Caco-2 (cell line): ENCODE measurements at places on chromosomes 1 and 21. TPM values are rescaled to one million over a fixed set of nuclear protein-coding genes. Genes with fewer than 3 reads are reported as not detected.

DNA sequence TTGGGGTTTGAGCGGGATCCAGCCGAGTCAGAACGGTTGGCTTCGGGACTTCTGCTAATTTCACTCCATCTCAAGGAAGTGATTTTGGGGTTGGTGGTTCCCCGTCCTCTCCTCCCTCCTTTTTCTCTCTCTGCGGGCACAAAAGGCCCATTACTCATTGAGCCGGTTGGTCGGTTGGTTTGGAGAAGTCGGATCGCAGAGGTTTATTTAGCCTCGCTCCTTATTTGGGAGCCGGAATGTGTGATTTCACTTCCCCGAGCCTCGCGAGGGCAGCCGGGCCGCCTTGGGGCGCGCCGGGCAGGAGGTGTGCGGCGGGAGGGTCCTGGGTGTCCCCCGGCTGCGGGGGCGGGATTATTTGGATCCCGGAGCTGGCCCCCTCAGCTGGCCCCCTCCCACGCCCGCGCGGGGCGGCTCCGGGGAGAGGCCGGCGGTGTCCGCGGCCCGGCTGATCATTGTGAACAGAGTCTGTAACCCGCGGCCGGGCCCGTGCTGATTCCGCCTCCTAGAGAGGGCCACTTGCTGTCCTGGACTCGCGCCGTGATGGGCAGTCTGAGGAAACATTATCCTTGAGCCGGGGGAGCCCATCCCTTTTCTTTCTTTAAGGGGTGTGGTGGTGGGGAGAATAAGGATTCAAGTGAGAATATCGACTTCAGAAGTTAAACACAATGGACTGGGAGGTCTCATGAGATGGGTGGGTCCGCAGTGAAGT, 1.2 kb downstream of the MAPKAPK2 start:
- no peaks in the 10 kb centered on the region for H3K27me3 ChIP-seq
- H3K4me1 ChIP-seq, result peaks cover 59% of the 10 kb centered on the region
- peak overlapping the region; percentile 72 for H3K4me3 ChIP-seq
- peak; percentile 74 for DNase-seq
- H3K27ac ChIP-seq, result peak overlapping the region; percentile 70

DNA sequence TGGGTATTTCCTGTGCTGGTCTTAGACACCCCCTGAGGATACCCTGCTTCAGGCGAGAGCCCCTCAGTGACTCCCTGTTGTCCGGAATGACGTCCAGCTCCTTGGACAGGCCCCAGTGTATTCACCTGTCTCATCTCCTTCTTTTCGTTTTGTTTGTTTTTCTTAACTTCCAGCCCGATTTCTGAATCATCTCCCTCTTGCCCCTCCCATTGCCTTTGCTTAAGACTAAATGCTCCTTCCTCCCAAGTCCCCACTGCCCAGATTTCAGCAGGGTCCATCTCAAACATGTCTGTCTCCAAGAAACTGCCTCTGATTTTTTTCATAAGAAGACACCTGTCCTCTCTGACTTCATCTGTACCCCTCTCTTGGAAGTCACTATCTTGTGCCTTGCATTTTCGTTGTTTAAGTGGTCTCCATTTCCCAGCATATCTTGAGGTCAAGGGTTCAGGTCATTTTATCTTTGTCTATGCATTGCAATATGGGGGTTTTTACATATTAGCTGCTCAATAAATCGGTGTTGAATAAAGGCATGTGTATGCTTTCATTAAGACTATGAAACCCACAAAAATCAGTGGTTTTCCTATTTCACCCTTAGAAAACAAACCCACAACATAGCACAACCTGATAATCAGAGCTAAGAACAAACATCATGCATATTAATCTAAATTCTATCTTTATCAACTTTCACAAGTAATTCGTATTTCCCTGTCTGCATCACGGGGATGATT, 58.4 kb upstream of the LGALS8 start:
- peaks cover 6% of the 10 kb centered on the region; the same call in 1 of the 2 replicates for H3K4me1 ChIP-seq
- no peak overlapping the region for H3K27ac ChIP-seq
- DNase-seq, result no peak
- no peaks in the 10 kb centered on the region for H3K27me3 ChIP-seq
- no peaks in the 10 kb centered on the region for H3K36me3 ChIP-seq

DNA sequence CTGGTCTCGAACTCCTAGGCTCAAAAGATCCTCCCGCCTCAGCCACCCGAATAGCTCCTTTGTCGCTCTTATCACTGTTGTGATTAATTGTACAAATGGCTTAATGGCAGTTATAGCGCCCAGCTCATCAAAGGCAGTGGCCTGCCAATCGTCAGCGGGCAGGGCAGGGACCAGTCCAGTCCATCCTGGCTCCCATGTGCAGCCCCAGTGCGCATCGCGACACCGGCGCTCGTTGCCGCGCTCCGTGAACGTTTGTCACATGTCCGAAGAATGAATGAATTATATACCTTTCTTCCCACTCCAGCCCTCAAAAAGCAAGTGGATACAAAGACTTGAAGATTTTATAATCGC, 18.4 kb downstream of the MTX1 start:
- peaks cover 22% of the 10 kb centered on the region for H3K4me1 ChIP-seq
- no peaks in the 10 kb centered on the region for H3K27me3 ChIP-seq
- peak; percentile 67 for DNase-seq
- no peaks in the 10 kb centered on the region; the same call in 1 of the 2 replicates for H3K36me3 ChIP-seq
- H3K27ac ChIP-seq, result peak overlapping the region; percentile 80

SDE2 gene
- 16.6 and 18.6 TPM in 2 replicates for total RNA-seq

DNA sequence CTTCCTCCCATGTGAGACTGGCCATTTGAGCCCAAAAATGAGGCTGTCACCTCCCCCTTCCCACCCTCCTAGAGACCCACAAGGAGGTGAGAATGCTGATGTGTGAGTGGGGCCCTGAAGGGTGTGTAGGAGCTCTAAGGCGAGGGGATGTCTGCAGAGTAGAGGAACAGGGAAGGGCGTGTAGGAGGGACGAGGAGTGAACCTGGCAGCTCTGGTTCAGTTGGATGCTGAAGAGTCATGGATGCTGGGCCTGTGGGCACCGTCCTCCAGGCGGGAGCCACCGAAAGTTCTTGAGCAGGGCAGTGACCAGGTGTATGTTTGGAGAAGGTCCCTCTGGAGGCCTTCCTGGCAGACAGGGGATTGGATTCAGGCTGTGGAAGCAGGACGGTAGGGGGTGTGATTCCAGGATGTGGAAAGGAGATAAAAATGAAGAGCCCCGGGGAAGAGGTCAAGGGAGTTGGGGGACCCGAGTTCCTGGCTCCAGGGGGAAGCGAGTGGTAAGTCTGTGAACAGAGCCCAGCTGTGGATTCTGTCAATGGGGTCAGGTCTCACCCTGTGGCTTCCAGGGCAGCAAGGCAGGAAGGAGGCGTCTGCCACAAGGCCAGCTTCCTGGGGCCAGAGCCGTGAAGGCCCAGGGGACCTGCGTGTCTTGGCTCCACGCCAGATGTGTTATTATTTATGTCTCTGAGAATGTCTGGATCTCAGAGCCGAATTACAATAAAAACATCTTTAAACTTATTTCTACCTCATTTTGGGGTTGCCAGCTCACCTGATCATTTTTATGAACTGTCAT, 7.9 kb downstream of the SAMD11 start:
- H3K27me3 ChIP-seq, result peaks cover 2% of the 10 kb centered on the region; the same call in 1 of the 2 replicates
- H3K36me3 ChIP-seq, result no peaks in the 10 kb centered on the region
- no peak overlapping the region for H3K27ac ChIP-seq
- no peak for DNase-seq
- no peaks in the 10 kb centered on the region for H3K4me1 ChIP-seq

ADGRB2 gene
- total RNA-seq, result 1.4 and 2.2 TPM in 2 replicates

DNA sequence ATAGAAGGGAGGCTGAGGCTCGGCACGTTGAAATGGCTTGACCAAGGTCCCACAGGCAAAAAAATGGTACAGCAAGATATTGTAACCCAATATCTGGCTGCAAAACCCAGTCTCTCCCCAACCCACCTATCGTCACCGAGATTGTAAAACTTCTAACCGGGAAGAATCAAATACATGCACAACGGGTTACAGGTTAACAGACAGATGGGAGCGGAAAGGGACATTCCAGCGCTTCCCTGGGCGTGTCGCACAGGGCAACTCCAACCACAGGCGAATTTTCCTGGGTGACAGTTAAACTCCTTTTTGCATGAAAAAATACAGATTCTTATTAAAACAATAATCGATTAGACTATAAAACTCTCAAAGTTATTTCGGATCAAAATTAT, 31.8 kb upstream of the JUN start:
- H3K27ac ChIP-seq, result peak overlapping the region; percentile 73
- no peaks in the 10 kb centered on the region for H3K36me3 ChIP-seq
- DNase-seq, result peak; percentile 59
- no peaks in the 10 kb centered on the region for H3K27me3 ChIP-seq
- H3K4me3 ChIP-seq, result peak overlapping the region; percentile 55

UTS2 gene
- 10.8 and 15.0 TPM in 2 replicates for total RNA-seq

GBP1 gene
- total RNA-seq, result 0.36 and 0.51 TPM in 2 replicates

GRCh38 chr1:69673321-69673720, 105.6 kb downstream of the LRRC7 start:
- DNase-seq, result no peak
- no peak overlapping the region for H3K4me3 ChIP-seq
- H3K27ac ChIP-seq, result no peak overlapping the region
- no peaks in the 10 kb centered on the region for H3K4me1 ChIP-seq
- no peaks in the 10 kb centered on the region for H3K36me3 ChIP-seq
- H3K27me3 ChIP-seq, result no peaks in the 10 kb centered on the region

- no peak overlapping the region for H3K27ac ChIP-seq
- no peak overlapping the region for H3K4me3 ChIP-seq
- no peaks in the 10 kb centered on the region for H3K4me1 ChIP-seq
- DNase-seq, result peak; percentile 36
- H3K27me3 ChIP-seq, result no peaks in the 10 kb centered on the region
These were observed 57.1 kb downstream of the RNF187 start for GRCh38 chr1:228544021-228544850.

- H3K4me1 ChIP-seq, result no peaks in the 10 kb centered on the region
- H3K27ac ChIP-seq, result no peak overlapping the region
- DNase-seq, result no peak
- H3K36me3 ChIP-seq, result no peaks in the 10 kb centered on the region
These were observed 13.4 kb upstream of the KCNK1 start for GRCh38 chr1:233600488-233600887.

- no peak for DNase-seq
- peaks cover 21% of the 10 kb centered on the region for H3K4me1 ChIP-seq
- H3K36me3 ChIP-seq, result no peaks in the 10 kb centered on the region
- H3K27me3 ChIP-seq, result no peaks in the 10 kb centered on the region
- no peak overlapping the region for H3K27ac ChIP-seq
These were observed 180.5 kb downstream of the DYRK1A start for GRCh38 chr21:37546949-37547614.

DNA sequence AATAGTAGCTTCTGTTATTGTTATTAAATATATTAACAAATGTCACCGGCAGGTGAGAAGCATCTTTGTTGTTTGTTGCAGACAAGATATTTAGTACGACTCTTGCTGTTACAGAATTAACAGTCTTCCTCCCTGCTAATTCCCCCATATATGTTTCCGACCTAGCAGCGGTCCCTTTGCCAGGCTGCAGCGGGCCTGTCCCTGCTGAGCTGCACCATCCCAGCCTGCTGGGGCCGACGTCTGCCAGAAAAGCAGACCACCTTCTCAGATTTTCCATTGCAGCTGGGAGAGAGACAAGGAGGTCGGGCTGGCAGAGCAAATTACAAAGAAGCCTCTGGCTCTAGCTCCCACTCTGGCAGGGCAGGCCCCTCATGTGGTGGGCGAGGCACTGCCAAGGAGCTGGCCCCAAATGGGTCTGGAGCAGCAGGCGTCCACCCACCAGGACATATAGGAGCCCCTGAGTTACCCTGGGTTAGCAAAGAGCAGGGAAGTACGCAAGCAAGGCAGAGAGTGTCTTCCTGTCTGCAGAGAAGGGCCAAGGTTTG, 142.7 kb downstream of the FOXD2 start:
- H3K27me3 ChIP-seq, result no peaks in the 10 kb centered on the region
- DNase-seq, result no peak
- H3K4me1 ChIP-seq, result no peaks in the 10 kb centered on the region
- H3K27ac ChIP-seq, result no peak overlapping the region
- no peak overlapping the region for H3K4me3 ChIP-seq

NFIA gene
- total RNA-seq, result 1.4 and 2.3 TPM in 2 replicates

TNFRSF14 gene
- total RNA-seq, result 1.5 and 3.2 TPM in 2 replicates

DNA sequence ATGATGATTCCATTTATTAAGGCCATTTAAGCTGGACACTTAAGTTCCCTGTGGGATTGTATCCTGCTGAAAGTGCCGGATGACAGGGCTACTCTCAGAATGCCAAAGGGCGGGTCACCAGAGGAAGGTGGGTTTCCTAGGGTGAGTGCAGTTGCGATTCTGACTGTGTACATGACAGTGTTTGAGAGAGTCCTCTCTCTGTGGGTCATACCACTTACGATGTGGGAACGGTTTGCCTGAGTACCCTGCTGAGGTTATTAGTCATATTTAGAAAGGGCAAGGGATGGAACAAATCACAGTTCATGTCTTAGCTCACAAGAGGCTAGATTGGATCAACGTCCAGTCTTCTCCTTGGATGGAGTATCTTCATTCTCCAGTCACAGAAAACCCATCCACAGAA, 461.9 kb downstream of the CAMTA1 start:
- no peaks in the 10 kb centered on the region; the same call in 1 of the 2 replicates for H3K27me3 ChIP-seq
- H3K4me1 ChIP-seq, result no peaks in the 10 kb centered on the region
- no peak overlapping the region for H3K27ac ChIP-seq
- no peaks in the 10 kb centered on the region for H3K36me3 ChIP-seq

SPATA46 gene
- total RNA-seq, result not detected in 2 replicates

GABRD gene
- 0.16 and 0.34 TPM in 2 replicates for total RNA-seq

DNA sequence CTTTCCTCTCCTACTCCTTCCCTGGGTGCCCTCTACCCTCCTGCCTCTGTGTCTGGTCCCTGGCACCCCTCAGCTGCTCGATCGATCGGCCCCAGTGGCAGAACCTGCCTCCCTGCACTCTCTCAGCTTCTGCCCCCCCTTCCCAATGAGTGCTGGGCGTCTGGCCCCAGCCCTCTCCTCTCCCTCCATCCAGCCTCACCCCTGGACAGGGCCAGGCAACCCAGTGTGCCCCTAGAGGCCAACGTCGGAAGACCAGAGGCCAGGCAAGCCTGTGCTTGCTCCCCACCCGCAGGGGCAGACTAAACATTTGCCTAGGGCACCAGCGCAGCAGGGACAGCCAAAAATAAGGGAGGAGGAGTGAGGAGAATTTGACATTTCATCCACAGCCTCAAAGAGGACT, 43.5 kb downstream of the LGR6 start:
- peak overlapping the region; percentile 78 for H3K27ac ChIP-seq
- no peak overlapping the region for H3K4me3 ChIP-seq
- H3K27me3 ChIP-seq, result no peaks in the 10 kb centered on the region
- H3K36me3 ChIP-seq, result no peaks in the 10 kb centered on the region
- DNase-seq, result peak; percentile 73

CLCA4 gene
- not detected in 2 replicates for total RNA-seq

DNA sequence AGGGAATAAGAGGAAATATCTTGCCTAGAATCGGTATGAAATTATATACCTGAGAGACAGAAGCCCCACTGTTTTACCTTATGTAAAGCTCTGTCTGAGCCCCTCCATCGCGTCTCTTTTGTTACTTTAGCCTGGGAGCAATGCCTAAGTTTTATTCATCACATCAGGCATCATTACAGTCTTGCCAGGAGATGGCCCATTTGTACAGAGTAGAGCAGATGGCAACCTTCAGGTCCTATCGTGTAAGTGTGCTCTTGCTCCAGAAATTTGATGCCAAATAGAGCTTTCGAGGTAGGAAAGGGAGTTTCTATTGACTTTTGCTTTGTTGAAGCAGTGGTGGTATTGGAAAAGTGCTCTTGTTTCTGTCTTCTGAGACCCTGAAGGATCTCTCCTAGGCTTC, 24.9 kb downstream of the CFAP126 start:
- H3K27me3 ChIP-seq, result no peaks in the 10 kb centered on the region
- DNase-seq, result no peak
- H3K27ac ChIP-seq, result no peak overlapping the region
- H3K36me3 ChIP-seq, result no peaks in the 10 kb centered on the region
- no peak overlapping the region for H3K4me3 ChIP-seq

GRCh38 chr21:15119486-15119885, 54.7 kb upstream of the NRIP1 start:
- no peak overlapping the region for H3K27ac ChIP-seq
- H3K36me3 ChIP-seq, result no peaks in the 10 kb centered on the region

- H3K27me3 ChIP-seq, result no peaks in the 10 kb centered on the region
- no peak overlapping the region for H3K27ac ChIP-seq
These were observed 1.5 kb downstream of the GCLM start for GRCh38 chr1:93907718-93908117.

NBPF8 gene
- 8.4 and 8.7 TPM in 2 replicates for total RNA-seq

PLA2G2F gene
- total RNA-seq, result not detected in 2 replicates
